ENCODE measurements at places on chromosomes 5 and 9. TPM values are rescaled to one million over a fixed set of nuclear protein-coding genes. Genes with fewer than 3 reads are reported as not detected.
A peak's percentile ranks its signal among the peaks of the same experiment; 100 is the strongest.

- no peak for DNase-seq
- no peak overlapping the region for H3K4me3 ChIP-seq
- H3K36me3 ChIP-seq: 0 out of 3 replicates have a peak, but pooled peaks cover under 1% of the 10 kb centered on the region
- no peaks in the 10 kb centered on the region for H3K27me3 ChIP-seq
These were observed 28.5 kb upstream of the IFNK start for GRCh38 chr9:27495480-27496134.

GRCh38 chr5:170545313-170545712 is 41.5 kb downstream of the KCNIP1 start:
- DNase-seq: no peak
- H3K4me3 ChIP-seq: no peak overlapping the region
- no peaks in the 10 kb centered on the region for H3K4me1 ChIP-seq
- no peaks in the 10 kb centered on the region for H3K36me3 ChIP-seq
- no peaks in the 10 kb centered on the region for H3K27me3 ChIP-seq
- no peak overlapping the region for H3K27ac ChIP-seq

DNA sequence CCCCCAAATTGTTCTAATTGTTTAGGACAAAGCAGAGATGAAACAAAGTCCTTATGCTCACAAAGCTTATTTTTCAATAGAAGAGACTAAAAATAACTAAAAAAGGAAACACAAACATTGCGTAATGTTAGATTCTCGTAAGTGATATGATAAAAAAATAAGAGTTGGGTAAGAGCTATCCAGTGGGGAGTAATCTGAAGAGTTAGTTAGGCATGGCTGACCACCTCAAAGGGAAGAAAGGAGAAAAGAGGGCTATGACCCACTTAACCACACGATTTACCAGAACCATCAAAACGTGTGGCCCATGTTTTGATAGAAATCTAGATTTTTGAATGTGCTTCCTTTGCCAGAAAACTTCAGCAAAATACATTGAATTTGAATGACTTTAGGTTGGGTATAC is 1296.8 kb upstream of the NUDT12 start:
- H3K4me3 ChIP-seq: no peak overlapping the region
- H3K4me1 ChIP-seq: no peaks in the 10 kb centered on the region
- no peaks in the 10 kb centered on the region for H3K27me3 ChIP-seq
- DNase-seq: no peak
- no peaks in the 10 kb centered on the region for H3K36me3 ChIP-seq

- peaks cover 86% of the 10 kb centered on the region for H3K4me1 ChIP-seq
- peak; percentile 22 for DNase-seq
- no peaks in the 10 kb centered on the region for H3K27me3 ChIP-seq
- H3K4me3 ChIP-seq: no peak overlapping the region
- H3K27ac ChIP-seq: peak overlapping the region; percentile 83
These were observed 69.2 kb downstream of the RCL1 start for GRCh38 chr9:4861736-4862451.

DNA sequence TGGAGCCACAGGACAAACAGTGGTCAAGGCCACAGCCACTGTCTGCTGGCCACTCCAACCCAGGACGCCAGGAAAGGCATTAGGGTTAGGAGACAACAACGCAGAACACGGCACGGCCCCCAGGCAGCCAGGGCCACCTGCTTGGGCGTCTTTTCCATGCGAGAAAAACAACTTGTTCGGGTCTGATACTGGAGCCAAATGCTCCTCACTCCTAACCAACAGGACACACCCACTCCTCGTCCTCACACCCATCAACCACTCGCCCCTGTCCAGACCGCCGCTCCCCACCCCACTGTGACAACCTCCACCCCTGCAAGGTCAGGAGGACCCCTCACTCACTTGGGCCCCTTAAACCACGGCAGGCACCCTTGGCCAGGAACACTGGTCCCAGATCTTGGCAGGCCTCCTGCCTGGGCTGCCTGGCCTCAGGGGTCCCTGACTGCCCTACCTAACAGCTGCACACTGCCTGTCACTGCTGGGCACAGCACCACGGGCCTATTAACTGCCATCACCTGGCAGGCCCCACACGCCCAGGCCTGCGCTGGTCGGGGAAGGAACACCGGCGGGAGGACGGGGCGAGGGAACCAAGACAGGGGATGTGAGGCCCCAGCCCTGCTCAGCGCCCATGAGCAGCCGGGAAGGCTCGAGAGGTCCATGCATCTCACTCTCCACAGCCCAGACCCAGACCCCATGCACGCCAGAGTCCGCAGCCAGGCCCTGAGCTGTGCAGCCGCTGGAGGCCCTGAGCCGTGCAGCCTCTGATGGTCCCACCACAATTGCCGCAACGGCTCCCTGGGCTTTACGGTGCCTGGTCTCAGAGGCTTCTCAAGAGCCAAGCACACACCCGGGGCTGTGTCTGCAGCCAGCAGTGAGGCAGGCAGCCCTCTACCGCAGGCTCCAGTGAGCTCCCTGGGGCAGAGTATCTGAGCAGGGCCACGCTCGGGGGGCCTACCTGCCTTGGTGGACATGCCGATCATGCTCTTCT is 13.8 kb downstream of the CLPTM1L start:
- no peaks in the 10 kb centered on the region for H3K27me3 ChIP-seq
- H3K4me1 ChIP-seq: no peaks in the 10 kb centered on the region
- peaks cover 75% of the 10 kb centered on the region for H3K36me3 ChIP-seq

DNA sequence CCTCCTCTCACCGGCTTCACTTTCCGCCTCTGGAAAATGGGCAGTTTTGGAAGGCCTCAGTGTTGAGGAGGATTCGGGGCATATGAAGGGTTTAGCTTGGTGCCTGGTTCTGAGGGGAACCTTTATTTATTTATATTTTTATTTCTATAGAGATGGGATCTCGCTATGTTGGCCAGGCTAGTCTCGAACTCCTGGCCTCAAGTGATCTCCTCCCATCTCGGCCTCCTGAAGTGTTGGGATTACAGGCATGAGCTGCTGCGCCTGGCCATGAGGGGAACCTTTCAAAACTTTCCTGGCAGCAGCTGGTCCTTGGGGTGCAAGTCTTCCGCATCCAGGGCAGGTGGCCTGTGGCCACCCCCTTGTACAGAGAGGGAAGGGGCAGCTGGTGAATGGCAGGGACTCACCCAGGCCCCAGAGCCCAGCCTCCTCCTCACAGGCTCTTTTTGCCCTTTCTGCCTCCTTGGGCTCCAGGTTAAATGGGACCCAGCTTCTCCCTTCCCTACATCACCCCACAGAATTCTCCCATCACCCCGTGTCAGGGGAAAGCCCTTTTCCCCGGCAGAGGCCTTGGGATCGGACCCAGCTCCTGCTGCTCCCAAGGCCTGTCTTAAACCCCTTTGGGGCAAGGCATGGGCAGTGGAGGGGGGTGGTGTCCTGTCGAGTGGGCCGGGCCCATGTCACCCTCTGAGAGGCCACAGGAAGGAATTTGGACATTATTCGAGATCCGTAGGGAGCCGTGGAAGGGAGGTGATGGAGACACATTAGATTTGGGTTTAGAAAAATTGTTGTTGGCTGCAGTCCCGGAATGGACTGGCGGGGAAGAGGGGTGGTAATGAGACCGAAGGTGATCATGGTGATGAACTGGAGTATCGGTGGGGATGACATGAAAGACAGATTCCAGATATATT is 5.9 kb downstream of the NCS1 start:
- H3K27me3 ChIP-seq: no peaks in the 10 kb centered on the region
- no peak overlapping the region for H3K4me3 ChIP-seq
- H3K36me3 ChIP-seq: no peaks in the 10 kb centered on the region

Gene LCNL1
- total RNA-seq: 0.11 TPM

Gene SLC46A2
- total RNA-seq: not detected
